HFF-Myc (cell line): ENCODE measurements at places on chromosomes 7 and 10.

DNA sequence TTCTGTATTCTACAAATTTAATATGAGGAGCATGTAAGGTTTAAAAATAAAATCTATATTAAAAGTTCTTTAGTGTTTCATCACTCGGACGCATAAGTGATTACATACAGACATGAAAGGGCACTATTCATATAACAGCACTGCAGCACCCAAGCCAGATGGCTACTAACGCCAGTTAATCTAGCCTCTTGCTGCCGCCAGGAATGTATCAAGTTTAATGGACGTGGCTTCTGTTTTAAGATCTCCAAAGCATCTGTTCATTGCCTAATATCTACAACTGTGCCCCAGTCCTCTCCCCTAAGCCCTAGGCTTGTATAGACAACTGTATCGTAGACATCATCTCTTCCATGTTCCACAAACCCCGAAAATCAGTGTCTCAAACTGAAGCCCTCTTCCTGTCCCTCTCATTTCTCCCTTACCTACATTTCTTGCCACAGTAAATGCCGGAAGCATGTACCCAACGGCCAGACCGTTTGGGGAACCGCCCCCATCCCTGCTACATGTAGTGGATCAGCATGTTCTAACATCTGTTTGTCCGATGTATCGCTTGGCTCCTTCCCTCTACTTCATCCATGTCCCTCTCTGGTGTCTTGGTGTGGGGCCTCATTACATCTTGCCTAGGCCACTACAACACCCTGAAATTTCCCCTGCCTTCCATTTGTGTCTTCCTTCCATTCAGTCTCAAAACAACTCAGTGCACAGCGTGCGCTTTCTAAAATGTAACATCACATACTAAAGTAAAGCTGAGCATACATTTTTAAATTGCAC, 147.5 kb upstream of the RSU1 start:
- no peak for DNase-seq

DNA sequence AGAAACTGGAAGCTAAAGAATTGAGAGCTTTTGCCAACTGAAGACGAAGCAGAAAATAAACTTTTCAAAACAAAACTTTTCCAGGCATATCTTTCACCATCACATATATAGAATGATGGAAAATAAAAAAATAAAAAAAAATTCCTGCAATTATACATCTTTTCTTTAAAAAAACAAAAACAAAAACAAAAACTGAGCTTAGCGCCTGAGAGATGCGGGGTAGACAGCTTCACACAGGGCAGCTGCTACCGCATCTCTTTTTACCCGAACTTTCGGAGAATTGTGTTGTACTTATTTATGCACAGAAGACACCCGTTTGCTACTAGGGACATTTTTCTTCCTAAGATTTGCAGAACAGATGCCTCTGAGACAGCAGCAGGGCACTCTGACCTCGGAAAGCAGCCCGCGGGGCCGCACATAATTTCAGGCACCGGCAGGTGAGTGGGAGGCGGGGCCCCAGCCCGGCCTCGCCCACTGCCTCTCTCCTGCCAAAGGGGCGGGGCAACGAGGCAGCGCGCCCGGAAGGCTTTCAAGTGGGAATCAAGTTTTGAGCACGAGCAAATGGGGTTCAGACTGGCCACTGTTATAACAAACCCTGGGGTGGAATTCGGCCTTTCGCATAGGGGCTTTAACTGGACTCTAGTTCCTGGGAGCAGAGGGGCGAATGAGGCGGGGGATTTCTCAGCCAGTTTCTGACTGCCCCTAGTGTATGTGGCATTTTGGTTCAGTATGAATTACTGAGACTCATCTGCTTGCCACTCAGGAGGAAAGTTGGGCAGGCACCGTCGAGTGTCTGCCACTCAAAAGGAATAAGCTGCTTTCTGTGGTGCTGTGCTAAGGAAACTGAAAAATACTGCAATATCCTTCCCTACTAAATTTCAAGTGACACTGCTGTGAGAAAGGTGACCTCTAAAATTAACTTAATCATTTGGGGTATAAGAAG, 18.5 kb upstream of the FAM133B start:
- DNase-seq = no peak

DNA sequence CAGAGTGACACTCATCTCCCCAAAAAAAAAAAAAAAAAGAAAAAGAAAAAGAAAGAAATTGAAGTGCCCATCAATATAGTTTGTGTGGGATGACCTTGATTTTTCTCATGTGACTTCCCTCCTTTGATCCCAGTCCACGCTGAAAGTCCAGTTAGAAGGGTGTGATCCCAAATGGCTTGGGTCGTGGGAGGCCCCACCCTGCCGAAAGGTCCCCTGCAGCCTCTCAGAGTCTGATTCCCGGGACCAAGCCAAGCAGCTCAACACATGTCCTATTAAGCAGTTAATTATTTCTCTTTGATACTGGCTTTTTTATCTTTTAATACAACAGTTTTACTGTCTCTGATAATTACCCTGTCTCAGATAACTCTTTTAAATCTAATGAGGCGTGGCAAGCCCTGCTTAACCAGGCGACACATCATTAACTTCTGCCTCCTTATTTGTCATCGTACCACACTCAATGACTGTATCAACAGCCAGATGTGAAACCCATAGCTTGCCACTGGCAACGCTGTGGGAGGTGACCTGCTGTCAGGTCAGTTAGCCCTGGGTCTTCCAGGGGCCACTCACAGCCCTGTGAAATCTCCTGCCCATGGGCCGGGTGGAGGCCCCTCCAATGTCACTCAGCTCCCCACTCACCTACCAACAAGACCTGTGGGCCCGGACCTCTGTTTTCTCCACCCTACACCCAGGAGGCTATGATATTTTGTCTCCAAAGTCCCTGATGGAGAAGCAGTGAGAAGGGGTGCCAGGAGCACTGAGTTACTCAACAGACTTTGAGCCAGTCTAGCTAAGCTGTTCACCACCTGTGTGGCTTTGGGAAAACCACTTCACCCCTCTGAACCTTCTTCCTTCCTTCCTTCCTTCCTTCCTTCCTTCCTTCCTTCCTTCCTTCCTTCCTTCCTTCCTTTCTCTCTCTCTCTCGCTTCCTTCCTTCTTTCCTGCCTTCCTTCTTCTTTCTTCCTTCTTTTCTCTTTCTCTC, 110.0 kb upstream of the SFMBT2 start:
- no peak for DNase-seq

DNA sequence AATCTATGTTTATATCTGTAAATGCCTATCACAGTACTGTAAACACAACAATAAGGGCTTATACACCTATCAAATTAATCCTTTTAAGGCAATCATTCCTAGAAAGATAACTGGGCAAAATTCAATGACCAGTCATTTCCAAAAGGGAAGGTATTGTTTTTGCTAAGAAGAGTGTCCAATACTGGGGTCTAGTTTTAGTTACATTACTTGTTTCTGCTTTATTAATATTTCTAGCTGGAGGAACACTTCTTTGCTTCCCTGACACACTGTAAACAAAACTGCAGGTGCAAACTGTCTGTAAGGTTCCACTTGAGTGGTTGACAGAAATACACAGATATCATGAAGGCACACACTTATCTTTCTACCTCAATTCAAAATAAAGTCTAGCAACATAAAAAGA, 84.2 kb upstream of the FAM133B start:
- no peak for DNase-seq

- DNase-seq = no peak
These were observed 101.2 kb upstream of the MGMT start for GRCh38 chr10:129365767-129366402.

DNA sequence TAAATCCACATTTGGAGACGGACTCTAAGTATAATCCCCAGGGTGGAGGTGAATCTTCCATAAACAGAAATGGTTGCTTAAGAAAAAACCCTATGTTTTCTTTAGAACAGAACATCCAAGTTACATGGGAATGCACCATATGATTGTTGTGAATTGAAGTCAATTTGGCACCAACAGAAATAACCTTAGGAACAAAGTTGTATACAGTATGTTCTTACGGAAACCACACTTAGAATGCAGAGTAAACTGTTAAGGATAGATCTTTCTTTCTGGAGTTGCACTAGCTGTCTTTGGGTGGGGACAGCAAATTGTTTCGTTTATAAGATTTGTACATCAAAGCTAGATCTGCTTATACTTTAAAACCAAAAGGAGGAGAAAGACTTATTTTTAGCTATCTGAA, 316.4 kb downstream of the PTEN start:
- DNase-seq = no peak

- no peak for DNase-seq
These were observed 112.0 kb downstream of the NEURL1 start for GRCh38 chr10:103605359-103606096.

GRCh38 chr7:99824091-99824490, 3.7 kb upstream of the CYP3A43 start:
- no peak for DNase-seq

GRCh38 chr7:90181485-90181884, 27.2 kb downstream of the STEAP1 start:
- no peak for DNase-seq

- peak; percentile 74 for DNase-seq
These were observed 34.0 kb downstream of the HSPA12A start for GRCh38 chr10:116708391-116708821.

DNA sequence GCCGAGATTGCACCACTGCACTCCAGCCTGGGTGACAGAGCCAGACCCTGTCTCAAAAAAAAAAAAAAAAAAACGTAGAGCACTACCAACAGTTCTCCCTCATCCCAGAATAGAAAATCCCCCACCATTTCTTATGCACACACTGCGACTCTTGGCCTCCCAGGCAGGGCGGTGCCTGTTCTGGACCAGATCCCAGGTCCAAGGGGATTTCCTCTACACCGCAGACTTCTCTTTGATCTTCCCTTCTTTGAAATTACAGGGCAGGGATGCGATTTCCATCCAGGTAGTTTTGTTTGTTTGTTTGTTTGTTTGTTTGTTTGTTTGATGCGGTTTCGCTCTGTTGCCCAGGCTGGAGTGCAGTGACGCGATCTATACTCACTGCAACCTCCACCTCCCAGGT, 91.8 kb downstream of the SEPTIN14 start:
- DNase-seq = no peak

GRCh38 chr7:100602889-100603725, 944 bp downstream of the PCOLCE start:
- DNase-seq = peak; percentile 78

GRCh38 chr7:68472688-68473087, 1125.6 kb upstream of the AUTS2 start:
- DNase-seq = no peak

- DNase-seq = no peak
These were observed 5.7 kb downstream of the MTURN start for GRCh38 chr7:30140456-30140855.

- DNase-seq = no peak
These were observed 79.6 kb downstream of the TNS3 start for GRCh38 chr7:47502240-47502877.

- no peak for DNase-seq
These were observed 228.1 kb upstream of the PFKP start for GRCh38 chr10:2839081-2839725.

DNA sequence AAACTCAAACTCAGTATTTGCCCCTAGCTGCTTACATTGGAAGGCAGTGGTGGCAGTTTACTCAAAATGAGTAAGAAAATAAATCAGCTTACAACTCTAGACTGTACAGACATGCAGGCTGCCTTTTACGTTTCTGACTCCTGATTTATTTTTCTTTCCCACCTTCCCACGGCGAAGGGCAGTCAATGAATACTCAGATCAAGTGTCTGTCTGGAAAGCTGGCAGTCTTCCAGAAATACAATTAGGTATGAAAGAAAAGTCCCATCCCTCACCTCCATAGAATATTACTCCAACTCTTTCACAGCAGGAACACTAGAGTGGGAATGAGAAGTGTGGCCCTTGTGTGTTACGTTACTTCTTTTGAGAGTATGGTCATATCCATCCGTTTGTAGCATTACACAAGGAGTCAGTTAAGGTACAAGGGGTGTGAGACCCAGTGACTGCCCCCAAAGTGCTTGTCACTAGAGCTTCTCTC, 1.3 kb upstream of the PAPSS2 start:
- DNase-seq = no peak

GRCh38 chr10:6097063-6097462, 8.2 kb downstream of the RBM17 start:
- no peak for DNase-seq

GRCh38 chr7:22216832-22217475, 140.0 kb downstream of the RAPGEF5 start:
- no peak for DNase-seq

DNA sequence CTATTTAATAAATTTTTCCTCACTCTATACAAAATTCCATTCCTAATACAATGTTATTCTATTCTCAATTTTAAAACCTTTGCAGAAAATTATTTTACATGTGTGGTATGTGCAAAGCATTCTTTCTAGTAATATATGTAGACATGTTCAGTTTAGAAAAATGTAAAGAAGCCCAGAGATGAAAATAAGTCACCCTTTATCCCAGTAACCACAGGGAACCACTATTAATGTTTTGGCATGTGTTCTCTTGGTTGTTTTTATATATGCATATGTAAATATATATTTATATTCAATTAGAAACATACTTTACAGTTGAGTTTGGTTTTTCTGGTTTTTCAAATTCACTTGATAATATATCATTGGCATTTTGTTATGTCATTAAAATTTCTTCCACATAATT, 14.8 kb upstream of the GLCCI1 start:
- no peak for DNase-seq
